ENCODE measurements at places on chromosomes 5 and 9. TPM values are rescaled to one million over a fixed set of nuclear protein-coding genes. Genes with fewer than 3 reads are reported as not detected.

The ATG12 gene
- total RNA-seq, result 36.4 TPM

The TMEM141 gene
- total RNA-seq, result 113 TPM

The TRPM3 gene
- total RNA-seq, result 1.6 TPM

The FOXD4L6 gene
- total RNA-seq, result 0.05 TPM

The NIM1K gene
- 0.45 TPM for total RNA-seq

The ZDHHC11 gene
- 15.5 TPM for total RNA-seq
